ENCODE measurements at places on chromosomes 6 and 20.

GRCh38 chr6:106247733-106248132 is 77.8 kb downstream of the ATG5 start:
- DNase-seq = peak; percentile 6

DNA sequence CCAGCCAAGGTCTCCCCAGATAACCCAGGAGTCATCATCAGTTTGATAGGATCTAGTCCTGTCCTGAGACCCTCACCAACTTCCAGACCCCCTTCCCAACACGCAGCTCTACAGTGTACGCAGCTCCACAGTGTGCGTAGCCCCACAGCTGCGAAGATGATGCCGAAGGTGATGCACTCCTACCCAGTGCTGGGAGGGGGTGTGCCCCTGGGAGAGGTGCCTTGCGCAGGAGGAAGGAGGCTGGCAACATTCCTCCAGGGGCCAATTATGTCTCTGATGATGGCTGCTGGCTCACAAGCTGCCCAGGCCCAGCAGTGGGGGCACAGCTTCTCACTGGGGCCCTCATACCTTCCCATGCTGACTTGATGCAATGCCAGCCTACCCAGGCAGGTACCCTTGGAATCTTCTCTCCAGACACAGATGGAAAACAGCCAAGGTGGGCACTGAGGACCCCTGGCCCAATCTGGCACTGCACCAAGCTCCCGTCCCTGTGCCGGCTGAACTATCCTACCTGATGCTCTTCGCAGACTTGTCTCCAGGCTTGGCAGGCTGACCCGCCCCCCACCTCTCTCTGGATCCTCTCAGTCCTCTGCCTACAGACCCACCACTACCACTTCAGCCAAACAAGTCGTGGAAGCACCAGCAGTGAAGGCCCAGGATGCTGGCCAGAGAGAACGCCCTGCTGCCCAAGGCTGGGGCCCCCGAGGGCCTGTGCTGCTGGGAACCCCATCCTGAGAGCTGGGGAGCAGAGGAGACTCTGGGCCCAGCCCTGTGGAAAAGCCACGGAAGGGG is 1.4 kb downstream of the ZNF512B start:
- DNase-seq = no peak

- DNase-seq = no peak
Measured at GRCh38 chr6:156268849-156269248, 508.3 kb upstream of the ARID1B start.

GRCh38 chr6:107443608-107444267 is 15.6 kb downstream of the PDSS2 start:
- no peak for DNase-seq

DNA sequence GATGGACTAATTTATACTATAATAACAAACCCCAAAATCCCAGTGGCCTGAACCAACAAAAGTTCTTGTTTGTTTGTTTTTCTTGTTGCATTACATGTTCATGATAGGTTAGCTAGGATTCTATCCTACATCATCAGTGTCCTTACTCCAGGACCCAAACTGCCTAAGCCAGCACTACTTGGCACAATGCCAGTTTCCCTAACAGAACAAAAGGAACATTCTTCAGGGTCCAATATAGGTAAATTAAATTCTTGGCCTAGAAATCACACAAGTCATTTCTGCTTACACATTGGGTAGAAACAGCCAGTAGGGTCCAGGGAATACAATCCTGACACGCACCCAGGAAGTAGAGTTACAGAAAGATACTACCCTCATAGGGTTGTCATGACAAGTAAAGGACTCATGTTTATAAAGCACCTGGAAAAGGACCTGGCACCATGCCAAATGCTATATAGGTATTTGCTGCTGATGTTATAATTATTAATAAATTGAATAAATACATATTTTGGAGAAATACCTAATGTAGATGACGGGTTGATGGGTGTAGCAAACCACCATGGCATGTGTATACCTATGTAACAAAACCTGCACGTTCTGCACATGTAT is 38.8 kb downstream of the RCAN2 start:
- no peak for DNase-seq

GRCh38 chr6:128131036-128131435 is 230.2 kb upstream of the THEMIS start:
- DNase-seq = no peak

- DNase-seq = no peak
Measured at GRCh38 chr20:59441306-59441705, 140.9 kb downstream of the EDN3 start.

DNA sequence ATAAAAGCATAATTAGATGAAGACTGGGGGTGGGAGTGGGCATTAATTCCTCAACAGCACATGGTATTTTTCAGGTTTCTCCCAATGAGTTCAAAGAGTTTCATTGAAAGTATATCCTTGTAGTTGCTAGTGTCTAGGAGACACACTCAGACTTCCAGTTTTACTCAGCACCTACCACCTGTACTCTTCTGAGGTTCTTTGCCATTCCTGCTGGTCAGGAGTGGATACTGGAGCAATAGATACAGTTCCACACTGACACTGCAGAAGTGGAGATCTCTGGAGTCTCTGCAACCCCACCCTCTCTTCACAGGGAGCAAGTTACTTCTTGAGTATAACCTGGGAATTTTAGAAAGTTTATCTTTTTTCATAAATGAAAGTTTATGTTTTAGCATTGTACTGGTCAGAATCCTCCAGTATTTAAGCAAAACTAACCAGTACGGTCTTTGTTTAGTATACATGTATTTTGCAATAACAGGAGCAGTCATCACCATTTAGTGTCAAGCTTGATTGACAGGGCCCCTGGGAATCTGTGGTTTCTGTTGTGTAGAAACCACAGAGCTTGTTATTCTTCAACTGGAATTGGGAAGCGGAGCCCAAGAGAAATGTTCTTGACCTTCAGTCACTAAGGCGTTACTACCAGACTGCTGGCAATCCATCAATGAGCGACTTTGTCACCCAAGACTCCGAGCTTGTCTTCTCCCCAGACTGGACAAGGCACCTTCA is 148.1 kb downstream of the ZDHHC14 start:
- no peak for DNase-seq

- no peak for DNase-seq
Measured at GRCh38 chr6:15253203-15254022, 7.5 kb downstream of the JARID2 start.

DNA sequence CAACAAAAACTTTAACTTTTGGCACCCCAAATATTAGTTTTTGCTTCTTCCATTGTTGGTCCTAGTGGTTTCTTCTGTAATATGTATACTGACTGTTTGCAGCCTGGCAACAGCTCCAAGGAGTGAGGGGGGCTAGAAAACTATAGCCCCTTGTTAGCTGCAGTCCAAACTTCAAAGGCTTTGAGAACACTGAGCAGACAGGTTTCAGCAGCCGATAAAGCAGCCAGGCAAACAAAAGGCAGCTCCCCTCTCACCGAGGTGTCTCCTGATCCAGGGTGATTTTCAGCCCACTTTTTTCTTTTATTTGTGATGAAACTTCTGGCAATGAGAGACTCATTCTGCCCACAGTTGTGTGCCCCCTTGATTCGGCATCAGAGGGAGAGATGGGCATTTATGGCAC is 80.7 kb downstream of the OLIG3 start:
- no peak for DNase-seq

DNA sequence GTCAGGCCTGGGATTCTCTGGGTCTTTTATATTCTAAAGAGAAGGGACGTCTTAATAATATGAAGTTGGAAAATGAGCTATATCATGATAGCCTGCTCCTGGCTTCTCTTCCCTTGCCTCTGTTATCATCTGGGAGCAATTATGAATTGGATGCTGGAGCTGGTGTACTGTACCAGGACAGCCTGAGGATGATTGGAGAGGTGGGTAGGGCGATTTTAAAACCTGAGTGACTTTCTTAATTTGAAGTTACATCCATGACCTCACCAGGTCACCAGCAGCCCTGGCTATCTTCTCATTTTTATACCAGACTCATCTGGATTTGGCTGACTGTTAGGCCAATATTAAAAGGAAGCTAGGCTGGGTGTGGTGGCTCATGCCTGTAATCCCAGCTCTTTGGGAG is 317.6 kb downstream of the CLIC5 start:
- DNase-seq = no peak

DNA sequence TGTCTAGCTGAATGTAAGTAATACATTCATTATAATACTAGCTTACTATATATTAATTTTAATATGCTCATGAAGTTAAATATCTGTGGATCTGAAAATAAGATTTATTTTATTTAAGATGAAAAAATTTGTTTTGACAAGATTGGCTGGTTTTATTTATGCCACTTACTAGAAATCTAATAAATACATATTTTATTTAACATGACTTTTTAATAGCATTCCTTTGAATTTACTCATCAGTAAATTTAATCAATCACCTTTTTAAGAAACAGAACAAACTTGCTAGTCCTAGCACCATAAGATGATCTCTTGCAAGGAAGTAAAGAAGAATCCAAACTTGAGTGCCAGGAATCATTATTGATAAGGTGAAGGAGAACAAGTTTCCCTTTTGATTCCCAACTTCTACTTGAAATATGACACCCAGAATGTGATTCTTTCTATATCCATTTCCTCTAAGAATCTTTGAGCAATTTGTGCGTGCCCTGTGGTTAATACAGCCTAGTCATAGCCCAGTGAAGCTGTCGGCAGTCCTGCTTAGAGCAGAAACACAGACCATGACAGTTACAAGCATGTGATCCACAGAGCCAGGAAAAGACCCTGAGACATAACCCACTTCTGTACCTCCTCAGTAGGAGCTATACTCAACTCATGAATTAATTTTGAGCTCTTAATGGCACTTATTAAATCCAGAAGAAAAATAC is 282.3 kb upstream of the QKI start:
- DNase-seq = no peak

- DNase-seq = peak; percentile 85
Measured at GRCh38 chr6:35601331-35602132, 87.2 kb downstream of the FKBP5 start.

GRCh38 chr6:83062225-83062624 is 3.4 kb downstream of the UBE3D start:
- DNase-seq = no peak

- no peak for DNase-seq
Measured at GRCh38 chr6:45998524-45998923, 17.1 kb downstream of the CLIC5 start.

DNA sequence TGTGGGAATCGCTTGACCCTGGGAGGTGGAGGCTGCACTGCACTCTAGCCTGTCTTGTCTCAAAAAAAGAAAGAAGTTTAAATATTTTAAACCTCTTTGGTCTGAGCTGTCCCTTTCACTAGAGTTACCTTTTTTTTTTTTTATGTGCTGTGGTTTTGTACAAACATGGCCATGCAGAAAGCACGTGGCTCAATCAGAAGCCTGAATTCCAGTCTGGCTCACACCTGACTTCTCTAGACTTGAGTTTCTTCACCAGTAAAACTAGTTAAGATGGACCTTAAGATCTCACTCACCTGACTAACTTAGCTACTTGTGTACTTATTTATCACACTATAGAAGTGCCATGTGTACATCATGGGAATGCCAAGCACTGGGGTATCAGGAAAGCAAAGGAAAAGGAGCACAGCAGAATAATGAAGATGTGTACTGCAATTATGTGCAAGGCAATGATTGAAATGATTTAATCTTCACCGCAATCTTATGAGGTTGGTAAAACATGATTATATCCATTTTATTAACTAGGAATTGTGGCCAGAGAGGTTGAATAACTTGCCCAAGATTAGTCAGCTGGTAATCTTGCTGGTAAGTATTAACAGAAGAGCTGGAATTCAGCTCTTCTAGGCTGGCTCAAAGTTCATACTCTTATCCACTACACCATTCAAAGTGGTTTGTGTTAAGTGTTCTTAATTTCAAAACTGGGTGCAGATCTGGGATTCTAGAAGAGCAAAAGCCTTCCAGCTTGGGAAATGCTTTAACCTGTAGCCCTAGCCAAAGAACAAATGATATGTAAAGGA is 10.7 kb downstream of the HMGN3 start:
- DNase-seq = no peak

- no peak for DNase-seq
Measured at GRCh38 chr6:4308364-4308763, 173.0 kb upstream of the ECI2 start.

GRCh38 chr6:132812756-132813172 is 1.6 kb upstream of the RPS12 start:
- DNase-seq = no peak

- DNase-seq = no peak
Measured at GRCh38 chr6:25176466-25176865, 102.7 kb upstream of the CARMIL1 start.

DNA sequence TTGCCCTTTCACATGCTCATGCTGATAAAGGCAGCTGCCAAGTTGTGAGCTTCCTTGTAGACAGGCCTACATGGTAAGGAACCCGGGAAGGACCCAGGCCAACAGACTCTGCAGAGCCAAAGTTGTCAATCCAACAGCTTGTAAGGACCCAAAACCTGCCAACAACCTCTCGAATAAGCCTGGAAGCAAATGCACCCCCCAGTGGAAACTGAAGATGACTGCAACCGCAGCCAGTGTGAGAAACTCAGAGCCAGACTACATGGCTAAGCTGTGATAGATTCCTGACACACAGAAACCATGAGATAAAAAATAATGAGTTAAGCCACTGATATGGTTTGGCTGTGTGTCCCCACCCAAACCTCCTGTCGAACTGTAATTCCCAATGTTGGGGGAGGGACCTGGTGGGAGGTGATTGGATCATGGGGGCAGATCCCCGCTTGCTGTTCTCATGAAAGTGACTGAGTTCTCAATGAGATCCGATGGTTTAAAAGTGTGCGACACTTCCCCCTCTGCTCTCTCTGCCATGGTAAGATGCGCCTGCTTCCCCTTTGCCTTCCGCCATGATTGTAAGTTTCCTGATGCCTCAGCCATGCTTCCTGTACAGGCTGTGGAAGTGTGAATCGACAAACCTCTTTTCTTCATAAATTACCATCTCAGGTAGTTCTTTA is 18.8 kb upstream of the CLPSL2 start:
- no peak for DNase-seq

GRCh38 chr6:22529866-22530265 is 39.5 kb upstream of the HDGFL1 start:
- DNase-seq = no peak

DNA sequence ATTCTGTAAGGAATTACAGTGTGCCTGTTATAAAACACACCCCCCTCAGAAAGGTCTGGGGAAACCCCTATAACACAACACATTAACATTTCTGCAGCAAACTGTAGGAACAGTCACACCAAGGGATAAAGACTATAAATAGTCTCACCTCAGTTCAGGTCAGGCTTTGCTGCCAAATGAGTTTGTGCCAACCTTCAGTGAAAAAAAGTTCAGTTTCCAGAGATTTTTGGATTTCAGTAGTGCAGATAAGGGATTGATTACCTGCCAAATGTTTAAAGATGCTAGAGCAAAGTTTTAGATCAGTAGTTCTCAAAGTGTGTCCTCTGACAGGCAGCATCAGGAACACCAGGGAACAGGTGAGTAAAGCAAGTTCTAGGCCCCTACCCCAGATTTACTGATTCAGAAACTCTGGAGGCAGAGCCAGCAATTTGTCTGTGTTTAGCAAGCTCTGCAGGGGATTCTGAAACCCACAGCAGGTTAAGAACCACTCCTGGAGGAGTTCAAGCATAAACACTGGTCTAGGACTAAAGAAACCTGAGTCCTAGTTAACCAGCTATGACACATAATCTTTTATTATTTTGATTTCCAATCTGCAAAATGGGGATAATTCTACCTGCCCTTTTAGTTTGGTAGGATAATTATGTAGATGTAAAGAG is 111.0 kb downstream of the RCAN2 start:
- no peak for DNase-seq
